Stimulated activated naive CD8-positive, alpha-beta T cell treated with anti-CD3 and anti-CD28 coated beads, Interleukin-15, Interleukin-2, amounts not matched to agents 100 U/mL and 50 U/mL, for 24 hours (primary cell): ENCODE measurements at places on chromosomes 12 and 14.

DNA sequence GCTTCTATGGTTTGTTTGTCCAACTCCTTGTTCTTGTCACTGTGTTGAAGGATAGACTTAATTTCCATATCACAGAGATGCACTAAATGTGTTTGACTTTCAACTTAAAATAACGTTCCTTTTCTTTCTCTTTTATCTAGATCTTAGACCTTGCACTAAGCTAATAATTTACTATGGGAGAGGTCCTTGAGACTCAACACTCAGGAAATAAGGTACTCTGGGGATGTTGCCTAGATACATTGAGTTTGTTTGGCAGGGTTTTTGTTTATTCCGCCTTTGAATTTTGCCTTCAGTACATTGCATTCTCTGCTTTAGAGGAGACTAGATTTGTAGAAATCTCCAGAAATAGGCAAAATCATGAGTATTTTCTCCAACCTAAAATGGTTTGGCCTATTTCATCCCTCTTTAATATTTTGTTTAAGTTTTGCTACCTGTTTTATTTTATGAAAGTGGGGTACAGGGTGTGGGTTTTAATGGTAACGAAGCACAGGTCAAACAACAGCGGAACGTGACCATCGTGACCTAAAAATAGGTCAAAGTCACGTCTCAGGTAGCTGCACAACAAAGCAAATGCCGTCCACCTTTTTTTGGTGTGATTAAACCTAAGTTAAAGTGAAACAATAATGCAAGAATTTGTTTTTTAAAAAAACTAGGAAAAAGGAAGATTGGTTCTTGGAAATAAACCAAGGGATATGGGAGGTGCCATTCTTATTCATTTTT is 115.3 kb upstream of the CPSF6 start:
- no peak for DNase-seq

DNA sequence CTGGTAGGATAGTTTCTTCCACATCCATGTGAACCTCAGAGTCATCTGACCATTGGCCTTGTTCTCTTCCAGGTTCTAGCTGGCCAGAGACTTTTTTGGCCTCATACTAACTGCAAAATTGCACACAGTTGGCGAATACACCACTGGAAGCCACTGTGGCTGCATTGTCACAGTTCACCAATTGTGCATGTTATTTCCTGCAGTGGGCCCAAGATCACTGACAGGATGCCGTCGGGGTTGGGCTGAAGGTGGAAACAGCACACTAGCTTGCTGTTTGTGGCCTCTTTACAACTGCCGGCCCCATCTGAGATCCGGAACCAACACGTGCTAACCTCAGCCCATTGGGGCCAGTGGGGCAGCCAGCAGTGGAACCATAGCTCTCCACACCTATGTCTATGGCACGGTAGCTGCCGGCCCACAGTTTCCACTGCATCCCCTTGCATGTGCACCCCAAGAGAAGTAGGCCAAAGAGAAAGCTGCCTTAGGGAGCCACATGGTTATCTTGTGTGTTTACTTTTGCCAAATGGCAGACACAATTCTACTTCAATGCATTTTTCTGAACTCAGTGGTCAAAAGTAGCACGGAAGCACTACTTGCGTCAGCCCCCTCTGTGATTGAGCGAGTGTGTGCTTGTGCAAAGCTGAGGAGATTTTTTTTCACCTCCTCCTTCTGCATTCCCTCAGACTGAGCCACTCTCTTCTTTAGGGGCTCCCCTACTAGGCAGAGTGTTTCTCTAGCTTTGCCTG is 464.0 kb downstream of the RAD51B start:
- DNase-seq: peak; percentile 61

- no peak for DNase-seq
Measured at GRCh38 chr12:8899830-8900229, 14.5 kb upstream of the PHC1 start.

DNA sequence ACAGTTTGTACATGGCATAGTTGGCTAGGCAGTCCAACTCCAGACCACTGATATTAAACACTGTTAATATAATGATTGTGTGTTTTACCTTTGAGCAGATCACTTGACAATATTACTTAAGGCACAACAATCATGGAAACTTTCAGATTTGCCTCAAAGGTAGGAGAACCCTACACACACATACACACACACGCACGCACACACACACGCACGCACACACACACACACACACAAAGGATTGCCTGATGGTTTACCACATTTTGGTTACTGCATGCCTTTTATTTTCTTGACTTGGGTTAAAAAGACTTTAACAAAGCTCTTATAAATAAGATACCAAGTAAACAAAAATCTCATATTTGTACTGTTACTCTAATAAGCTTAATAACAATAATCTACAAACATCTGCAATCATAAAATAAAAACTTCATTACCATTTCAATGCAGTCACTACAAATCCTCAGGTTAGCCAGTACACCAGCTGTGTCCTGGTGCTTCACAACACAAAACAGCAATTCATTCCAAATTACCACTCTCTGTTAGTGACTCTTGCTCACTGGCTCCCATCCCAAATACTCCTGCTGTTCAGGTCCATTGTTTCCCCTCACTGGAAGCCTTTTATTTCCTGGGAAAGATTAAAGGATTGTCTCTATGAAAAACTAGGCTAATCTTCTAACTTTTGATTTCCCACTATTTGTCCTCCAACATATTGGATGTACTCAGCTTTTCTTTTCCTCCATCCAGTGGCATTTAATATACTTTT is 175.2 kb upstream of the ATP2B1 start:
- no peak for DNase-seq

GRCh38 chr12:19245666-19246065 is 116.1 kb downstream of the PLEKHA5 start:
- no peak for DNase-seq

DNA sequence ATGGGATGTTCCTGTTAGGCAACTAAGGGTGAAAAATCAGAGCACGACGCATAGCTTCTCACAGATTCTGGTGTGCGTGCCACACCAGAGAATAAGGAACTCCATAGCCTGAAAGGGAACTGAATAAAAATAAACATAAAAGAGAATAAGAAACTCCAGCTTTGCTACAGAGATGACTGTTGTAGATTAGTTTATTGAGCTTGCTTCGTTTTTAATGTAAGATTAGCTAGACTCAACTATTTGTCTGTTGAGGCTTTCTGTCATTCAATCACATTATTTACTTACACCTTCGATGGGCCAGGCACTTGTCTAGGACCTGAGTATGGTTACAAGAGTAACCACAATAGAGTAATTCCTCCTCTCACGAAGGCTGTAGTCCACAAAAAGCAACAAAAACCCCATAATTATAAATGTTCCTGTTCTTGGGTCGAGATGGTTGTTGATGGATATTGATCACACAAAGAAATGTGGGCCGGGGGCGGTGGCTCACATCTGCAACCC is 807 bp upstream of the ZCCHC8 start:
- DNase-seq: no peak

GRCh38 chr14:68878908-68879307 is 86.0 kb upstream of the ZFP36L1 start:
- DNase-seq: no peak

DNA sequence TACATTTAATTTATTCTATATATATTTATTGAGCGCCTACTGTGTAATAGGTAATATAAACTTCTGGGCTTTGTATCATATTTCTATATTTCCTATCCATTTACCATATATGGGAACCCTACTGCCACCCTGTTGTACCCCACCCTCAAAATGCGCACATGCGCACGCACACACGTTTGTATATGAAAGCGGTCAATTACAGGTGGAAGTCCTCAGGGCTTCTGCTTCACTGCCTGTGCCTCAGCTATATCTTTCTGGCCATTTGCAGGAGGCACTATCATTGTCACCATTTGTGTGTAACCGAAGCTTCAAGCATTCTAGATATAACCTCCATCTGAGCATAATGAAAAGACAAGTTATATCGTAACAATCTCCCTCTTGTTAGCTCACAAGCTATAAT is 31.3 kb upstream of the KCNMB4 start:
- no peak for DNase-seq

DNA sequence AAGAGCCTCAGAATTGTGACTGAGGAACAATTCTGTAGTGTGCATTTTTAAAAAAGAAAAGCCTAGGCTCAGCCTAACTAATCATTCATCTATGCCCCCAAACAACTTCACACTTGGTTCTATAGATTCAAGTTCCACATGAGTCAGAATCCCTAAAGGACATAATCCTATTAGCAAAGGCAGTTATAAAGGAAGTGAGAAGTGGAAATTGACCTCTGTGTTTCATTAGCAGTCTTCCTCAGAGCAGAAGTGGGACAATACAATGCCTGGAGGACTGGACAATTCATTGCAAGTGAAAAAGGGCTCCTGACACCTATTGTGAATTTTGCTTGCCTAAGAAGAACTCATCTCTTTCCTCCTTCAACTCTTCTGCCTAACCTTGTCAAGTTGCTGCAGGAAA is 222.3 kb downstream of the PTPRO start:
- DNase-seq: no peak

- no peak for DNase-seq
Measured at GRCh38 chr14:89317051-89317691, 99.9 kb downstream of the FOXN3 start.
